ENCODE measurements at places on chromosomes 1 and 21.

- no peak for DNase-seq
Measured at GRCh38 chr1:68453060-68453670, 3.4 kb upstream of the RPE65 start.

- DNase-seq: no peak
Measured at GRCh38 chr1:234942012-234942332, 186.7 kb downstream of the TOMM20 start.

DNA sequence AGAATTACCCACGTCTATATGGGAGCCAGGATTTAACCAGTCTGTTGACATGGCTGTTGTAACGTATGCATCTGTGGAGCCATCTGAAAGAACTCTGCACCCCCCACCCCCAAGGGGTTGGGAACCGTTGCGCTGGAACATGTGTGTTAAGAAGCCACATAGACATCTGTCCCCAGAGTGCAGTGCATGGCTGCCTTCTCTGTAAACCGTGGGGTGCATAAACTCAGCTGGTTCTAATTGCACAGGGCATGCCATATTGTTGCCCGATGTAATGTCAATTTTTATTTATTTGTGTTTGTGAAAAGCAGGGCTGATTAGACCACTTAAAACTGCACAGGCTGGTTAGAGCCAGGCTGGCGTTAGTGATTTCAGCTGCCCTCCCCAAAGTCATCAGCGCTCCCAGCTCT, 70.1 kb upstream of the ROR1 start:
- DNase-seq: peak; percentile 38

- no peak for DNase-seq
Measured at GRCh38 chr1:17564458-17565393, 25.2 kb downstream of the ARHGEF10L start.

DNA sequence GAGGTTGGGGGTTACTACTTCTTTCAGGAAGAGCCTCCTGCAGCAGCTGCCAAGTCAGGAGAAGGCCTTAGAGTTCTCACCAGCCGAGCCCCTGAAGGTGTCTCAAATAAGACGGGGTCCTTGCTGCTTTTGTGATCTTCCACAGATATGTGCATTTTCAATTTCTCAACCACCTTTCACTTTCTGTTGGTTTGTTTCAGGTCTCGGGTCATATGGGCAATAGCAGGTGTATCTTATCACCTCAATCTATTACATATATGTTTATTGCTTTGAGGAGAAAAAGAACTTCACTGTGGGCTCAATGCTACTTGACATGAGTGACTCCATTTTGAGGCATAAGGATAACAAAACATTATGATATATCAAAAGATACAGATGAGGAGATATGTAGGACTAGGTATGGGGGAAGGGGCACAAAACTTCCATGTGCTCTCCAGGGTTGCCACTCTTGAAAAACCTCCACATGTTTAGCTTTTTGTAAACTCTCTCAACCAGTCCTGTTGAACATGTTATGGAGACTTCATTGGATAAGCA, 1171.4 kb upstream of the ADGRL2 start:
- no peak for DNase-seq

DNA sequence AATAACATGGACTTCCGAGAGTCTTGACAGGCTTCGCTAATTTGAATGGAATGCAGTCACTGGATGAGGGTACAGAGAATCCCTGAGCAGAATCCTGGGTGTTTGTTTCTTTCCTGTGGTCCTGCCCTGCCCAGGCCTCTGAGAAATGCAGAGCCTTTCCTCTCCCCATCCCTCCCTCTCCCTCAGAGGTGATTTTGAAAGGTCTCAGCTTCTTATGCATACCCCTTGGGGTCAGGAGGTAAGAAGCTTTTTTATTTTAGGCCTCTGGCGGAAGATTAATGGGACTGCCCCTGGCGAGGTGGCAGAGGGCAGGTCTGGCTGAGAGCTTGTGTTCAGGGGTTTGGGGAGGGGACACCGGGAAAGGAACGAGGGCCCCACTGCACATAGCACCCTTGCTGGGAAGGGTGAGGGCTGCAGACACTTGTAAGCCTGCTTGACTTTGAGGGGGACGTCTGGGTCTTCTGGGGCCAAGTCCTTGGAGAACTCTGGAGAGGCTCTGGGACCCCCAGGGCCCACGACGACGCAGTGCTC, 116.5 kb upstream of the SLC45A1 start:
- no peak for DNase-seq

- no peak for DNase-seq
Measured at GRCh38 chr1:213719462-213719861, 268.3 kb upstream of the PROX1 start.

GRCh38 chr1:26827663-26828062, 1.2 kb downstream of the ZDHHC18 start:
- no peak for DNase-seq

GRCh38 chr1:73914951-73915350, 283.0 kb downstream of the LRRIQ3 start:
- no peak for DNase-seq

DNA sequence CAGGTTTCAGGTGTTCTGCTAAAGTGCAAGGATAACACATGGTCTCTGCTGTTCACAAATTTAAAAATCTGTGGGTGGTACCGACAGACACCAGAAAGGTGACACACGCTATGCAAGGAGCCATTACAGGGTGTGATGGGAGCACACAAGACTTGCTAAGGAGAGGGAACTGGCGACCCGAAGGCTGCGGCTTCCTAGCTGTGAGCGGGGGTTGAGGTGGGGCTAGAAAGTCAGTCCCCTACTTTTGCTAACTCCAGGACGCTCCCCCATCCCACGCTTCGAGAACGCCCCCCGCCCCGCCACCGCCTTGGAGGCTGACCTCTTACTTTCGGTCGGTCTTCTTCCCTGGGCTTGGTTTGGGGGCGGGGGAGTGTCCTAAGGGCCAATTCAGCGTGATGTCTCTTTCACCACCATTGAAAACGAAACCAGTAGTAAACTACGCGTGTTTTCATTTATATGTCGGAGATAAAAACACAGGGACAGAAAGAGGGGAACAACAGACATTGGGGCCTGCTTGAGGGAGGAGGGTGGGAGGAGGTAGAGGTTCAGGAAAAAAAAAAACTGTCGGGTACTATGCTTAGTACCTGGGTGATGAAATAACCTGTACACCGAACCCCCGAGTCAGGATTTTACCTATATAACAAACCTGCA, 1.1 kb downstream of the CKS1B start:
- DNase-seq: no peak

DNA sequence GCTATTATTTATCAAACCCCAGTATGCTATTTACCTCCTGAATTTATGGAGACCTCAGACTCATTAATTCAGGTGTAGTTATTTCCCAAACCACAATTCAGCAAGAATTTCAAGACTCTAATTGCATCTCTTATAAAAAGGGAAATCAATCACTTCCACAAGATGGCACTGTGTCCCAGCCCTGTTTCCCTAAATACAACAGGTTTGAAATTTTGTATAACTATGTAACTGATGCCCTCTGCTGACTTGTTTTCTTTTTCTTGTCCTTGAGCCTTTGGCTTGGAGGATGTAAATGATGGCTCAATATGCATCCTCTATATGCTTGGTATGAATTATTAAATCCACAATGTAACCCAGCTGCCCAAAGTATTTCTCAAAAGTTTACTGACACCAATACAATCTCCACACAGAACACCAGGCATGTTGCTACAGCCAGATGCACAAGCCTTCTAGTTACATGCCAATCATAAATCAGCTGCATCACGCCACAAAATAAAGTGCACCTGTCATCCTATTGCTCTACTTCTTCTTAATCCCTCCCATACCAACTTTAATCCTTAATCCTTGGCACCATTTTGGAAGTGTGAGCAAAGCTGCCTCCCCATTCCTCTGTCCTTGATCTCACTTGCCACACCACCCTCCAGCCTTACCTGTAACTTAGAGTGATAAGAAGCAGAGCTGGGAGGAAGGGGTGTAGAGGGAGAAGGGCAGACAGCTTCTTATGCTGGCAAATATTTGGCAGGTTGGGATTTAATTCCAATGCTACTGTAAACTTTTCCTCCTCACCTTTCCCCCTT, 9.0 kb downstream of the C1orf105 start:
- peak; percentile 48 for DNase-seq

GRCh38 chr1:109094377-109094803, 3.8 kb downstream of the TMEM167B start:
- no peak for DNase-seq

DNA sequence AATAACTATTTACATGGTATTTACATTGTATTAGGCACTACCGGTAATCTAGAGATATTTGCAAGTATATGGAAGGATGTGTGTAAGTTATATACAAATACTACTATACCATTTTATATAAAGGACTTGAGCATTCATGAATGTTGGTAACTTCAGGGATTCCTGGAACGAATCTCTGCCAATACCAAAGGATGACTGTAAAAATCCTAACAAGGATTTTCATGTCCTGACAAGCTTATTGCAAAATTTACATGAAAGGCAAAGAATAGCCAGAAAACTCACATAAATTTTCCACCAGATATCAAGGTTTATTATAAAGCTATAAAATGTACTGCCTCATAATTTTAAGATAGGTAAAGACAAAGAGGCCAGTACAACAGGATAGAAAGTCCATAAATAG, 325.2 kb upstream of the NRIP1 start:
- no peak for DNase-seq

GRCh38 chr1:65409816-65410326, 10.6 kb upstream of the LEPR start:
- DNase-seq: no peak

- no peak for DNase-seq
Measured at GRCh38 chr21:27569831-27570230, 602.9 kb upstream of the ADAMTS5 start.

- DNase-seq: peak; percentile 91
Measured at GRCh38 chr1:38027201-38028104, 14.9 kb downstream of the UTP11 start.

DNA sequence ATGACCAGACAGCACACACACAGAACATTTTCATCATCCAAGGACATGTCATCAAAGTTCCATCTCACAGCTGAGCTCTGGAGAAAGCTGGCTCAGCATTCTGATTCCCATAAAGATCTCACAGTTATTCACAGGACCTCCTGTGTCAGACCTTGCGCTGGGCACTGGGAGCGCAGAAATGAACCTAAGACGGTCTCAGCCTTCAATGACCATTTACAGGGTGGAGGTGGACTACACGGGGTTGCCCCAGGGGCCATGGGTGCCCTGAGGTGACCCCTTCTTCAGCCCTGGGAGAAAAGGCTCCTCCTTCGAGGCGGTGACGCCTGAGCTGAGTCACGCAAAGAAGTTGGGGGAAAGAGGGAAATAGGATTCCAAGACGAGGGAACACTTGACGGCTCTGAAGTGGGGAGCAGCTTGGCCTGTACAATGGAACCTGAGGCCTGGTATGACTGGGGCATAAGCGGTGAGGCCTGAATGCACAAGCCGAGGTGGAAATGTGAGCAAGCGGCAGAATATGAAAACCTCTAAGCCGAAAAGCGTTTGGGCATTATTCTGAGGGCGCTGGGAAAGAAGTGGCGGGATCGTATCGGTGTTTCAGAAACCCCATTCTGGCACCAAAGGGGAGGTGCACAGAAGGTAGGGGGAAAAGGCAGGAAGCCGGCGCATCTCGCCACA, 797 bp downstream of the CC2D1B start:
- no peak for DNase-seq
